Activated CD8-positive, alpha-beta T cell treated with anti-CD3 and anti-CD28 coated beads for 36 hours (primary cell): ENCODE measurements at places on chromosomes 3 and 15. TPM values are rescaled to one million over a fixed set of nuclear protein-coding genes. Genes with fewer than 3 reads are reported as not detected.
A peak's percentile ranks its signal among the peaks of the same experiment; 100 is the strongest.

SMCO1 gene
- total RNA-seq = not detected

CADM2 gene
- not detected for total RNA-seq

DNA sequence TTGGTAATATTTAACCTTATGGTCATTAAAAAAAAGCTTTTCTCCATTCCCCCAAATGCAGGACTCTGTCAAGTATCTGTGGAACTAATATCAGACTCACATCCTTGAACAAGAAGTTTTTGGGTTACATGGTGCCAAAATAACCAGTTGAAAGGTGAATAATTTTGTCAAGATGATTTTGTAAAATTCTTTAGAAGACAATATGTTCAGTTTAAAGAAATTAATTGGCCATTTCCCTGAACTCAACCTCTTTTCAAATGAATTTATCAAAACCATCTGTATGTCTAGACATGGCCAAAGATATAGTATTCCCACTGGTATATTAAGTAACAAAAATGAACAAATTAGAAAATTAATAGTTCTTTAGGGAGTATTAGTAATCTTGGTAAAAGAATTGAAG, 280.5 kb downstream of the MBNL1 start:
- no peak for DNase-seq

DCP1A gene
- total RNA-seq = 29.9 TPM

DNA sequence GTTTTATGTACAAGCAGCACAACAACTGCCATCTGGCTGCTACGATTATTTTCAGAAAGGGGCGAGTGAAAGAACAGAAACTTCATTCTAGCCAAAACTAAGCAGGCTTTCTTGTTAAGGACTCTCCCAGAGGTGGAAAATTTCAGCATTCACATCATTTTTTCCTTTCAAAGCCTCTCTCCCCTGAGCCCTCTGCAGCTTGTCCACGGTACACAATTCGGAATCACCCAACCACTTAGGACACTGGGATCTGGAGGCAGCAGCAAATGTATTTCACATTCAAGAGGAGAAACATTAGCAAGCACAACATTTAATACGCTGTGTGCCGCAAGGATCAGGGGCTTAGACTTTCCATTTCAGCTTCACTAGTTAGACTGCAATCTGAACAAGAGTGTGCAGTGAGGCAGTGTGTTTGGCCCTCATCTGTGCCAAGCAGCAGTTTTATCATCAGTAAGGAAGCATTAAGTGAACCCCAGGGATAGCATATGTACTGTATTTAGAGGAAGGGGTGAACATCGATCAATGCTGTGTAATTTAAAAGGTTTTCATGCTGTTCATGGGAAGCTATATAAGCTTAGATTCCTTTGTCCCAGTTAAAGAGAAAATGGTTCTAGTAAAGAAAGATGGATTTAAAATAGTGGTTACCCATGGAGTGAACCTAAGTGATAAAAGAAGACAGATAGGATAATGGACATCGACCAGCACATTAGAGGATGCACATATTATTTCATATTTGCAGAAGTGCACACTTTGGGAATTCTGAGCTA, 504.9 kb downstream of the TBL1XR1 start:
- DNase-seq = no peak

DNA sequence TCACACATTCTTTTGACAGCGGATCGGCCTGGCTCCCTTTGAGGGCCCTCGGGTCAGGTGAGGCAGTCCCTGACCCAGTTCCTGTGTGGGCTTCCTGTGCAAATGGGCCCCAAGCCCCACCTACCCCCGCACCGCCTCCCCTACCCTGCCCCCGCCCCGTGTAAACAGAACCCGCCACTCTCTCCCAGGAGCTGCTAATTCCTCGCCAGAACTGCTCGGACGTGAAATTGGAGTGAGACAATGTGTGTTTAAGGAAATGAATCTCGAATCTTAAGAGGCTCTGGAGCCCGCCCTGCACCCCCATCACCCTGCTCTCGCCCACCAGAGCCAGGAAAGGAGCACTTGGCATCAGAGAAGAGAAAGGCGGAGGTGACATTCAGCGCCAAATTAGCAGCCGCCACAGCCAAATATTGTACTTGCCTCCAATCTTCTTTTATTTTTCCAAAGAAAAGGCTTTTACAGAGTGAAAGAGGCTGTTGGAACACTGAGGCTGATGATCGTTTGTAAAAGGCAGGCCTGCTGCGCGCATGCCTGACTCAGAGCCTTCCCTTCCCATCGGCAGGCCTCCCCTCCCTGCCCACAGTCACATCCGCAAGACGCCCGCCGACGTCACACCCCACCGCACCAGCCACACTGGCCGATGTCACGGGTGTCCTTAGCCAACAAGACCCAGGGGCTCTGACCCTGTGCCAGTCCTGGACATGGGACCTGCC, 53.1 kb downstream of the CACNA2D2 start:
- peak; percentile 89 for DNase-seq

GRCh38 chr3:72615776-72616175, 232.5 kb downstream of the SHQ1 start:
- DNase-seq = no peak

SPINK8 gene
- total RNA-seq = not detected

- no peak for DNase-seq
Measured at GRCh38 chr3:189909573-189909972, 211.1 kb downstream of the P3H2 start.

SV2B gene
- total RNA-seq = not detected

RPL35A gene
- 1,707 TPM for total RNA-seq

DNA sequence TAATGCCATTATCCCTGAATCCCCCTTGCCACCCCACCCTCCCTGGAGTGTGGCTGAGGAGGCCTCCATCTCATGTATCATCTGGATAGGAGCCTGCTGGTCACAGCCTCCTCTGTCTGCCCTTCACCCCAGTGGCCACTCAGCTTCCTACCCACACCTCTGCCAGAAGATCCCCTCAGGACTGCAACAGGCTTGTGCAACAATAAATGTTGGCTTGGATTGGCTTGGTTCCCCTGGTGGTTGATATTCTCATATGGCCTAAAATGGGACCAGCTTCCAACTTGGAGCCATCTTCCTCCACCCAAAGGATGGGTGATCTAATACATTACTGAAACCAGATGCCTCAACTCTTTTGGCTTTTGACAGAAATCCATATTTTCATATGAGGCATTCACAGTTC, 34.9 kb downstream of the VIPR1 start:
- DNase-seq = no peak

DNA sequence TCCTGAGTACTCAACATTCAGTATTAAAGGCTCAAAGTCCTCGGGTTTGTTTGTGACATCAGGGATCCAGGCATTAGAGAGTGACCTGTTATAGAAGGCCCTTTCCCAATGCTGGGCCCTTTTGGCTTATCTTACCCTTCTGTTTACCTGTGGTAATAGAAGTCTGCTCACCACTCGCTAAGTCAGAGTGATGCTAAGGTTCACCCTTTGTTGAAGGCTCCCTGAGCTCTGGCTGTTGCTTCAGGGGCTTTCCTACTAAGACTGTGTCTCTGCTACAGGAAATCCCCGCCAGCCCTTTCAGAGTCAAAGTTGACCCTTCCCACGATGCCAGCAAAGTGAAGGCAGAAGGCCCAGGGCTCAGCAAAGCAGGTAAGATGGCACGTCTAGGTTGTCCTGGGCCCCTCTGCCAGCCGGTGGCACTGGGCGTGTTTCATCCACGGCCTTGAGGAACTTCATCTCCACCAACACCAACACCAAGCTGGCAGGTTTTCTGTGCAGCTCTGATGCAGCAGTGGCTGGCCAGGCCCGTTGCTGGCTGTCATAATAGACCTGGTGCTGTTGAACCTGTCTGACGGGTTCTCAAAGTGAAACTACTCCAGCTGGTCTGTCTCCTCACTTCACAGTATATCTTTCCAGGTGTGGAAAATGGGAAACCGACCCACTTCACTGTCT, 99.1 kb downstream of the DNASE1L3 start:
- peak; percentile 39 for DNase-seq

GRCh38 chr3:2098398-2099027, at the start of gene CNTN4:
TSS of gene CNTN4 (plus strand) at chr3:2098866.
- DNase-seq = peak; percentile 14

DNA sequence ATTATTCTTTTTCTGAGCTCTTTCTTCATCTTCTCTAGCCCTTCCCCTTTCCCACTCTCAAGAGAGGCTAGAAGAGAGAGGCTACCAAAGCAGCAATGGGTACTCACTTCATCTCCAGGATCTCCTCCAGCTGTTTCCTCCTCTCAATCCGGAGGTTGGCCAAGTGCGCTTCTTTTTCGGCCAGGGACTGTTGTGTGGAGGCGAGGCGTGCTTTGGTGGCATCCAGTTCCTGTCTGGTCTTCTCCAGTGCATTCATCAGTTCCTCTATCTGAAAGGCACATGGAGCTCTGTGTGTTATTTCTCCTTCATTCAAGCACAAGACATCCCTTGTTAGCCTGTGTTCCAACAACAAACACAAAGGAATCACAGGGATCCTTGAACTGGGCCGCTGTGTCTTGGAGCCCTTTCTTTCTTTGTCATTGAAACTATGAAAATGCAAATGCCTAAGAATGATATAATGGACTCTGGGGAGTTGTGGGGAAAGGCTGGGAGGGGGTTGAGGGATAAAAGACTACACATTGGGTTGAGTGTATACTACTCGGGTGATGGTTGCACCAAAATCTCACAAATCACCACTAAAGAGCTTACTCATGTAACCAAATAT, 401.3 kb upstream of the WNT5A start:
- DNase-seq = no peak

PHC3 gene
- total RNA-seq = 53.0 TPM

DNA sequence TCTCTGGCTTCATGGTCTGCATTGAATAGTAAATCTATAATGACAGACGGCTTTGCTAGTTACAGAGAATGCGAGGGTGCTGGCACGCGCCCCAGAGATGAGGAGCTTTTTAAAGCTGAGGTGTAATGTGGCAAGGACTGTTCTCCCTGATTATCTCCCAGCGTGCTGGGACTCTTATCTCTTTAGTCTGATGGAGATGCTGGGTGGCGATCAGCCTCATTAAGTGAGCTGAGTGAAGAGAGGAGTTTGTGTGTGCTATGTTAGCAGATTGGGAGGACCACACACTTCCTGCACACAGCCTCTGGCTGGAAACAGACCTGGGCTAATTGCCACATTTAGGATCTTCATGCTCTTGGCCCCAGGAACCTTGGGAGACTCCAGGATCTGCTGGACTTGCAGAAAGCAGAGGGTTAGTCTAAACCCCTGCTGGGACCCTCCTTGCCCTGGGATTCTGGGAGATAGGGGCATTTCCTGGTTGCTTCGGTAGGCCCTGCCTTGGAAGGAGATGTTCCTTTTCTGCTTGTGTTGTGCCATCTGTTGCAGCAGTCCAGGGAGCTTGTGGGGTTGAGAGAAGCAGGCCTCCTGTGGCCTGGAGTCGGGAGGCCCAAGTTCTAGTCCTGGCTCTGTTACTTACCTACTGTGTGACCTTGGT, 15.0 kb downstream of the PDIA5 start:
- DNase-seq = no peak
